Fibroblast of gingiva (primary cell): ENCODE measurements at places on chromosomes 13 and 19.

- peak; percentile 91 for DNase-seq
These were observed 19.3 kb downstream of the GADD45B start for GRCh38 chr19:2495130-2495641.

- DNase-seq: no peak
These were observed 393.7 kb downstream of the NDFIP2 start for GRCh38 chr13:79874396-79875360.

- DNase-seq: no peak
These were observed 1431.9 kb upstream of the PCDH20 start for GRCh38 chr13:62847520-62847919.

DNA sequence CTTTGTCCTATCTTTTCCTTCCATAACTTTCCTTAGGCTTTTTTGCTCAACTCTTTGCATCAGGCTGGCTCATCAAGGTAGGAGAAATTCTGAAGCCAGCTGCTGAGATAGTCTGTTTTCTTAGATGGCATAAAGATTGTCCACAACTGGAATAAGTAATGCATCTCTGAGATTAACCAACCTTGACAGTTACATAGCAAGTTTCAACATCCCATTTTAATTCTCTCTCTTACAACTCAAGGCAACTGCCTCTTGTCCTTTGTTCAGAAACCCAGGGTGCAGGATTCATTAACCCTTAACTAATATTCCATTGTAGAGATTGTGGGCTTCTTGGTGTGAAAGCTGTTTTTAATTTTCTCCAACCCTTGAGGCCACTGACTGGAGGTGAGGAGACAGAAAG, 239.2 kb downstream of the LACC1 start:
- no peak for DNase-seq

DNA sequence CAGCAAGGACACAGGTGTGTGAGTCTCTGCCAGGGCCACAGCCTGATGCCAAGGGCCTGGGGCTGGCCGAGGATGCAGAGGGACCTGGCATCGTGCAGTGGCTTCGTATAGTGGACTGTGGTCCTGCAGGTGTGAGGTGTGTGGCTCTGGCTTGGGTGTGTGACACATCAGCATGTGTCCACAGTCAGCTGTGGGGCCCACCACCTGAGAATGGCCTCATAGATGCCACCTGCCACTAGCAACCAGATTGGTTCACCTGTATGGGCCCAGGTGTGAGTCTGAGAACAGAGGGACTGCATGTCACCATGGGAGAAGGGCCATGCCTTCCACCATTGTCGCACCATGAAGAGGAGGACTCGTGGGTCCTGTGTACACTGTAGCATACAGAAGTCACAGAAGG, 2.4 kb downstream of the PPP1R14A start:
- DNase-seq: no peak

DNA sequence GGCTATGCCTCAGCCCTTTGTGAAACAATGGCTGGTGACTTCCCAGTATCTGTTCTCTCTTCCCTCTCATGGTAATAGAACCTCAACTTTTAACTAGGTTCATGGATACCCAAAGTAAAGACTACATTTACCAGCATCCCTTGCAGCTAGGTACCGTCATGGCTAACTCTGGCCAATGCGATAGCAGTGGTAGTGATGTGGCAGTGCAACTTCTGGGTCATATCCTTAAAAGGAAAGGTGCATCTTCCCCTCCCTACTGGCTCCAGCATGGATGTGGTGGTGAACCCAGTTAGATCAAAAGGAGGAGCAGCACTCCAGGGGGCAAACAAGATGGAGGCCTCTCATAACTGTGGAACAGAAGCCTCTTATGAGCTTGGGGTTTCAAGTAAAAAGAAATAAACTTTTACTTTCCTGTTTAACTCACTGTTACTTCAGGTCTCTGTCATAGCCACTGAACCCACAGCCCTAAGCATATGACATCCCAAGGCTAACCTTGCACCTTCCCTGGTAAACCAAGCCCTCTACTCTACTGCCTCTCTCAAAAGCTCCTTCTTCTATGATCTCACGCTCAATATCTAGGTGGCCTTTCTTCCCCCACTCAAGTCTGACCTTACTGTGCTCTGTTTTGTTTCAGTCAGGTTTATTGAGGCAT, 104.4 kb downstream of the DOCK9 start:
- no peak for DNase-seq

GRCh38 chr13:77374786-77375185, 47.9 kb upstream of the MYCBP2 start:
- DNase-seq: no peak

GRCh38 chr19:3516675-3517207, 10.6 kb downstream of the FZR1 start:
- no peak for DNase-seq

DNA sequence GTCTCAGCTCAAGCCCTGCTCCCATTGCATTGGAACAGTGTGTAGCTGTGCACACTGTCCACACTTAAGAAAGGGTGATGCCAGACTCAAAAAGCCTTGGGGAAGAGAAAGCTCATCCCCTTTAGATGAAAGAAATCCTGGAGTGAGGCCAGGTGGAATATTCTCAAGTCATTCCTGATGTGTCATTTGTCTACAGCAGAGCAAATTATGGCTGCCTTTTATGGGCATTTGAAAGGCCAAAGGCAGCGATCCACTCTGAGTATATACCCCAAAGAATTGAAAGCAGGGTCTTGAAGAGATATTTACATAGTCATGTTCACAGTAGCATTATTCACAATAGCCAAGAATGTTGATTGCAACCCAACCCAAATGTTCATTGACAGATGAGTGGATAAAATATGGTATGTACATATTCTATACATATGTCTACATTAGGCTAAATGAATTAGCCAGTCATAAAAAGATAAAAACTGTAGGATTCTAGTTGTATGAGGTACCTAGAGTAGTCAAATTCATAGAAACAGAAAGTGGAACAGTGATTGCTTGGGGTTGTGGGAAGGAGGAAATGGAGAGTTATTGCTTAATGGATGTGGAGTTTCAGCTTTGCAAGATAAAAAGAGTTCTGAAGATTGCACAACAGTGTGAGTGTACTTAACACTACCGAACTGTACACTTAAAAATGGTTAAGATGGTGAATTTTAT, 214.9 kb downstream of the KCNRG start:
- peak; percentile 66 for DNase-seq

DNA sequence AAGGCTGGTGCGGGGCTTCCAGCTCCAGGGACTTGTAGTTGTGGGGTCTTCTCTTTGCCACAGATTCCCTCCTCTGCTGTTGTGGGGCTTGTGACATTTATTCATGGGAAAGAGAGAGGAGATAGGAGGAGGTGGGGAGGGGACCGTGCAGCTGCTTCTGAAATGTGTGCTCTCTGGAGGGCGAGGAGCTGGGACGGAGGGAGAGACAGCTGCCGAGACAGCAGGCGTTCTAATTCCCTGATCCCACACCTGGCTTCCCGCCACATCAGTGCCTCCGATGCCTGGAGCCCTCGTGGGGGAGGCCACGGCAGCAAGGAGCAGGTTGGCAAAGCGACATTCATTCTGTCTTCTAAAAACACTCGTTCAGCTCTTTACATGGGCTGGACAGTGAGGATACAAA, 164.4 kb downstream of the USP12 start:
- DNase-seq: no peak

GRCh38 chr13:72875233-72875632, 93.3 kb downstream of the PIBF1 start:
- no peak for DNase-seq

DNA sequence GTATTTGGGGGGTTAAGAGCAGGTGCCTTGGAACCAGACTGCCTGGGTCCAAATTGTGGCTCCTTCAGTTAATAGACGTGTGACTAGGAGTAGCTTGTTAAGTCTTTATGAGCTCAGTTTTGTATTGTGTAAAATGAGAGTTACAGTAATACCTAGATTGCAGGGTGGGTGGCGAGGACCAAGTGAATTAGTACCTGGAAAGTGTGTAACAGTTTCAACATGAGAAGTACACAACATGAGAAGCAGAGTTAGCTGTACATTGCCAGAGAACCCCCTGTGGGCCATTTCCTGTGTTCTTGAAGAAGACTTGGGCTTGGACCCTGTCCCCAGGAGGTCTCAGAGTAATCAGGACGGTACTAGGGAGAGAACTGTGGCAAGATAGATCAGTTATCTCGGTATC, 36.8 kb downstream of the PPP2R1A start:
- no peak for DNase-seq

DNA sequence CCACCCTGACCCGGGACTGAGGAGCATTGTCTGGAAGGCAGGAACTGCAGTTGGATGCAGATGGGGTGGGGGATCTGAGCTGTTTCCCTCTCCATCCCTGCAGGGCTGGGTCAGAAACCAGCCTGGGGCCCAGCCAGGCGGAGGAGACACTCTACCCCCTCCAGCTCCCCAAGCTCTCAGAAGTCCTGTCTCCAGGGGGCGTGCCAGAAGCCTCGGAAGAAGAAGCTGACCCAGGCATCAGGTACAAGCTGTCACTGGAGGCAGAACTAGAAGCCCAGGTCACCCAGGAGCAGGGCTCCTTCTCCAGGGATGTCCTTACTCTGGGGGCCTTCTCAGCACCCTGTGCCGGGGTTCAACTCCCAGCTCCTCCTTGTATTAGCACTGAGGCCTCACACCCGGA, 15.5 kb downstream of the SIX5 start:
- no peak for DNase-seq

GRCh38 chr13:98717256-98717655, 35.2 kb downstream of the SLC15A1 start:
- no peak for DNase-seq

- no peak for DNase-seq
These were observed 23.9 kb upstream of the SPART start for GRCh38 chr13:36370108-36370429.

GRCh38 chr19:6760606-6761005, 6.6 kb downstream of the SH2D3A start:
- DNase-seq: no peak

GRCh38 chr19:34409189-34410164, 5.3 kb downstream of the PDCD2L start:
- no peak for DNase-seq

DNA sequence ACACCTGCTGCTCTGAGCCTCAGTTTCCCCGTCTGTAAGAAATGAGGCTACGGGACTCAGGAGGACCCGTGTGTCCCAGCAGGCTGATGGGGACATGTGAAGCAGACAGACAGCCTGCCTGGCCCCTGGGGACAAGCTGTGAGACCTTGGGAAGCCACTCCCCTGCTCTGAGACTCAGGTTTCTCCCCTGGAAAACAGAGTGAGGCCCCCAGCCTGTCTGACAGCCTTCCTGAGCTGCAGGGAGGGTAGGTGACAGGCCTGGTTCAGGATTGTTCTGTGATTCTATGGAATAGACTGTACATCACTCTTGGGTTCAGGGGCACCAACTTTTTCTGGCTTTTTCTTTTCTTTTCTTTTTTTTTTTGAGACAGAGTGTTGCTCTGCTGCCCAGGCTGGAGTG, 2.9 kb upstream of the NTF4 start:
- DNase-seq: no peak

GRCh38 chr13:62678039-62678438, 1262.4 kb upstream of the PCDH20 start:
- no peak for DNase-seq

- no peak for DNase-seq
These were observed 4.8 kb upstream of the ANGPTL8 start for GRCh38 chr19:11234486-11235075.

DNA sequence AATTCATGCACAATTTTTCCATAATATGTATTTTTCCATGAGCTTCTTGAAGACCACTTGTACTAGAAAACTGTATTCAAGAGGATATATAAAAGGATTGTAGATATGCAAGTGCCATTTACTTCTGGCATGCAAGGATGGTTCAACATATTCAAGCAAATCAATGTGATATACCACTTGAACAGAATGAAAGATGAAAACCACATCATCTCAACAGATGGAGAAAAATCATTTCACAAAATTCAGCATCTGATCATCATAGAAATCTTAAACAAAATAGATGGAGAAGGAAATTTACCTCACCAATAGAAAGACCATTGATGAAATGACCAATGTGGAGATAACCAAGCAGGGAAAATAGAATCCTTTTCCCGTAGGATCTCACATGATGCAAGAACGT, 5.1 kb upstream of the ZNF816 start:
- DNase-seq: no peak

- DNase-seq: no peak
These were observed 77.1 kb downstream of the GGACT start for GRCh38 chr13:100511466-100511865.

- DNase-seq: no peak
These were observed 99.6 kb upstream of the HTR2A start for GRCh38 chr13:46996316-46997030.

DNA sequence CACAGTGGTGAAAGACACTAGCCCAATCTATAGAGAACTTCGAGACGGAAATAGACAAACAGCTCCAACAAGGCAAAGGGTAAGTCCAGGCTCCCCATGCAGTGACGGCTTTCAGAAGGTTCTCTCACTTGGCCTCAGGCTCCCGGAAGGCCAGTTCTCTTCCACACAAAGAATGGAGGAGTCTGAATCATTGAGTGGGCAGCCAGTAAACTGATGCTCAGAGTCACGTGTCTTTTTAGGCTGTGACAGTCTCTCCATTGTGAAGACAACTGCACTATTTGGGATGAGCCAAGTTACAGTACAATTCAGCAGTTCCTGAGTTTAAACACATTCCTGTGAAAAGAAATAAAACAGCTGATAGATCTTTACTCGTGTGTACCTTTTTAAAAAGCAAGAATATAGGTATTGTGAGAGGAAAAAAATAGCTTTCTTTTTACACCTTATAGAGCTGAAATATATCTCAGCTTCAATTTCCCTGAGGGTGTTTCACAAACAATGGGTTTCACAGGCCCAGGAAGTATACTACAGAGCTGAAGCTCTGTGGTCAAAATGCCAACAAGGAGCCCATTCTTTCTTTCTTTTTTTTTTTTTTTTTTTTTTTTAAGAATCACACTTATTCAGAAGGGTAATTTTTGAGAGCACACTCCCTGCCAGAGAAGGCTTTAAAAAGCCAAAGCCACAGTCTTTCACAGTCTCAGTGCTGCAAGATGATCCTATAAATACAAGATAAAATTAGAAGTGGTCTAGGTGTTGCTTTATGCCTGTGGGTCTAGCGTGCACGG, 135.1 kb downstream of the FREM2 start:
- DNase-seq: no peak

DNA sequence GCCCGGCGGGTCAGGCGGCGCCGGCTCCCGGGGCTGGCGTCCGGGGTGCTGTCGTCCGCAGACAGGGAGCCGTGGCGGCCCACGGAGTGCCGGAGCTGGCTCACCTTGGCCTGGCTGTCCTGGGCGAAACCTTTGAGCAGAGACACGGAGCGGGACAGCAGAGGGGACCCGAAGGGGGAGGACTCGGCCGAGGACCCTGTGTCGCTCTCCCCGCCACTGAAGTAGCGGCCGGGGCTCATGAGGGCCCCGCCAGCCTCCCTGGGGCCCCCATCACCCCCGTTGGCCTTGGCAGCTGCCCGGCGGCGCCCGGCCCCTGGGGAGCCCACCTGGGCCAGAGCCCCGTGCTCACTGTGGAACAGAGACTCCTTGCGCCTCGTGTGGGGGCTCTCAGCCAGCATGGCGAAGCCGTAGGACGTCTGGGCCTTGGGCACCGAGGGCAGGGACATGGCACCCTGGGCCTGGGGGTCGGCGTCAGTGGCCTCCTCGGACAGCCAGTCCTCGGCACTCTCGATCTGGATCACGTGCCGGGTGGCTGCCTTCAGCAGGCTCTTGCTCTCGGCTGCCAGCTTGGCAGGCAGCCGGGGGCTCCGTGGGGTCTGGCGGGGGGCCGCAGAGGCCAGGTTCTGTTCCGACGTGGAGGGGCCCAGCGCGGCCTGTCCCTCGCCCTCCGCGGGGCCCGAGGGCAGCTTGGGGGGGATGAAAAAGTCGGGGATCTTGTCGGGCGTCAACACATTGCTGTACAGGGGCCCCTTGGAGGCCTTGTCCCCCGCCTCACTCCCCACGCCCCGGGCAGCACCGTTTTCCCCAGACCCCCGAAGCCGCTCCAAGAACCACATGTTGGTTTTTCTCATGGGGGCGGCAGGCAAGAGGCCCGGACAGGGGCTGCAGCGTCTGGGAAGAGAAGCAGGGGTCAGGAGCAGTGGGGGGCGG, 1.2 kb downstream of the C2CD4C start:
- DNase-seq: no peak
